ENCODE measurements at places on chromosomes 4 and X.

DNA sequence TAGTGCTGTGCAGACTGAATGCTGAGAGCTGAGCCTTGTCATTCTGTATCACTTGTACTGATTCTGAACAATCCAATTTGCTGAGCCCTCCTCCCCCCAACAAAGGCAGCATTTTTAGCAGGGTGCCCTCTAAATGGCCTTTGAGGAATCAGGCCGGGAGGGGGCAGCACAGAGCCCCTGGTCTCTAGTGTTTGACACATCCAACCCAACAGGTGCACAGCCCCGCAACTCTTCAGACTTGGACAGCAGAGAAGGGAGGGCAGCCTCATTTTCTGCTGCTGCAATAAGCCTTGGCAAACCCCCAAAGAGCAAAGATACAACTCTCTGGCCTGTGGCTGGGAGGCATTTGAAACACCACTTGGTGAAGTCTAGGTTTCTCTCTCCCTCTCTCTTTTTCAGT, 3.4 kb downstream of the ATP1B4 start:
- DNase-seq: peak; percentile 7

DNA sequence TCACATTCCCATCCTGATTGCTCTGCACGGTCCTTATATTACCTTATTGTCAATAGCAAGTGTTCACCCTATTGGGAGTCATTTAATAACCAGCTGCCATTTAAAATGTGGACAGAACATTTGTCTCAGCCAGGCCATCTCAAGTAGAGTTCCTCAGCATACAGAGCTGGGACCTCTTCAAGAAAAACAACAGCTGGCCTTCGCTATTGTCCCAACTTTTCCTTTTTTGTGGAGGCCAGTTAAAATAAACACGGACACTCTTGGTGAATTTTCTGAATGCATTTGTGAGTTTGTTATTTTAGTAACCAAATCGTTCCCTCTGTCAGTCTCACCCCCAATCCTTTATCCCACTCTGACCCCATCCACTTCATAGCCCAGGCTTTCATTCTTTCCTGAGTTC, 395.3 kb upstream of the PITX2 start:
- DNase-seq: no peak

DNA sequence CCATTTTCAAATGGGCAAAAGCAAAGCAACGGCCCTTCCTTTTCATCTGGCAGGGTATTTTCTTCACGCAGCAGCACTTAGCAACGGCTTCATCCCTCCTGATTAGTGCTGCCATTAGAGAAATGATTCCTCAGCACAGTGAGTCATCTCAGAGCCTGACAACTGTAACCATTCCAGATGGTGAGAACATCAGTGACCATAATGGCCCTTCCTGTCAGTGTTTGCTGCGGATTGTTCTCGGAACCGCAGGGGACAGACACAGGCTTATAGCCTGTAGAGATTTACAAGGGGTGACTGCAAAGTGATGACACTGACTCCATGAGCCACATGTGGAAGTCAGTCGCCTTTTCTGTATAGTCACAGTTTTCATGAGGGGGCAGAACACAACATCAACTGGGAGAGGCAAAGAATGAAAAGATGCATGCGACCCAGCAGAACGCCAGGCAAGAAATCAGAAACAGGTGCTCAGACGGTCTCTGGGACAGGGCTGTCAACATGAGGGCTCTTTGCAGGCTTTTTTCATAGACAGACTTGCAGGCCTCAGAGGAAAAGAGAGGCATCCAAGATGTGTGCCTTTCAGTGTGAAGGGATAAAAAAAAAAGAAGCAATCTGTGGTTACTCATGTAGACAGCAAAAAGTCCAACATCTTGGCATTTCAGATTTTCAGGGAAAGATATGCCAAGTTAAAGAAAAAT, 69.9 kb upstream of the FBXW7 start:
- DNase-seq: peak; percentile 46

DNA sequence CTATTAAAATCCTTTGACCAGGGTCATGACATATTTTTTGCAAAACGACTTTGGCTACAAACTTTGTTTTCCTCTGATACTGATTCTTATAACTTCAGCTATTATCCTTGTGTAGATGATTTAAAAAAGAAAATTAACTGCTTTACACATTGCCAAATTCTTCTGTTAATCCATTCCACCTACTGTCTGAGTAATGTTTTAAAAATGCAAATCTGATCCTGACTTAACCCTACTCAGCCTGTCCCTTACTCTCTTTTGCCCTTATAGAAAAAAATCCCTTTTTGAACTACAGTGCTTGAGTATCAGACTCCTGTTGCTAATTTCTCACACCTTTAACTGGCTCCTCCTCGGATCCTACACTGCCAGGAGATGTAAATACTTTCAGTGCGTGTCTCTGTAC, 723.1 kb downstream of the ADGRL3 start:
- no peak for DNase-seq

GRCh38 chr4:37985730-37986275, 25.6 kb downstream of the PTTG2 start:
- no peak for DNase-seq

- DNase-seq: peak; percentile 64
These were observed 327.3 kb downstream of the MAPK10 start for GRCh38 chr4:86032476-86033022.

DNA sequence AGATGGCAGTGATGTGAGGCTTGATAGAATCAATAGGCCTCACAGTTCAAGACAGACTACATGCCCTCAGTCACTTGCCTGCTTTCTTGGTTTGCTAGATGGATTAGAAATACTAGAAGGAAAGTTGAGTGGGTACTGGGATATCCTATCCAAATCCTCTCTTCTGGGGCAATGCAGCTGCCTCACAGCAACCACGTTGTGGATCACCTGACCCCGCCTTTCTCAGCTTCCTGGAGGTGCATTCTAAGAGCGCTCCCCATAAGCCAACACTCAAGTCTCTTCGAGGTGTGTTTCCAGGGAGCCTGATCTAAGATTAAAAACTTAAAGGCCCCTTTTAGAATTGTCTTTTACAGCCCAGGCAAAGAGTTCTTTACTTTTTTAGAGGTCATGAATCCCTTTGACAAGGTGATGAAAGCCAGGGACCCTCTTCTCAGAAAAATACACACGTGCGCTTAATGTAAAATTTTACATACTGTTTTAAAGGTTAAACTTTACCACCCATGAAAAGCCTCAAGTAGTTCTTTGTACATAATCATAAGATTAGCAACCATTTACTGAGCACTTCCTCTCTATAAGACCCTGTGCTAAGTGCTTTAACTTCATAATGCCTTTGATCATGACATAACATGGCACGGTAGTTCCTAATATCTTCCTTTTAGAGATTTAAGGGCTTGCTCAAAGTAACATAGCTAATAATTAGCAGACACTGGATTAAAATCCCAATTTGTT, 840 bp upstream of the RPL34 start:
- DNase-seq: no peak

DNA sequence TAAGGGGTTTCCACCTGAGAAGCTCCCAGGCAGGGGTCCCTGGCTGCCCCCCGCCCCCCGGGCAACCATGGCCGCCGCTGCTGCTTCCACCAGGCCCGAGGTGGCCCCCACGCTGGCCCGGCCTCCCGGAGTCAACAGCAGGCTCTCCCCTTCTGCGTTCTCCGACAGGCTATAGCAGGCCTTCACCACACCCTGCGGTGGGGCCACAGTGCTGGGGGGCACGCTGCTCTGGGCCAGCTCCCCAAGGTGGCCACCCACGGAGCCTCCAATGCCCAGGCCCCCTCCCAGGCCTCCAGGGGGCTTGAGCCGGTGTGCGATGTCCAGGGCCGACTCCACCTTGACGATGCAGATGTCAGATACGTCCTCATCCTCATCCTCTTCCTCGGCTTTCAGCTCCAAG, 72.5 kb downstream of the UBE2K start:
- DNase-seq: no peak
